SJSA1 (cell line): ENCODE measurements at places on chromosomes 5 and 9.
A peak's percentile ranks its signal among the peaks of the same experiment; 100 is the strongest.

DNA sequence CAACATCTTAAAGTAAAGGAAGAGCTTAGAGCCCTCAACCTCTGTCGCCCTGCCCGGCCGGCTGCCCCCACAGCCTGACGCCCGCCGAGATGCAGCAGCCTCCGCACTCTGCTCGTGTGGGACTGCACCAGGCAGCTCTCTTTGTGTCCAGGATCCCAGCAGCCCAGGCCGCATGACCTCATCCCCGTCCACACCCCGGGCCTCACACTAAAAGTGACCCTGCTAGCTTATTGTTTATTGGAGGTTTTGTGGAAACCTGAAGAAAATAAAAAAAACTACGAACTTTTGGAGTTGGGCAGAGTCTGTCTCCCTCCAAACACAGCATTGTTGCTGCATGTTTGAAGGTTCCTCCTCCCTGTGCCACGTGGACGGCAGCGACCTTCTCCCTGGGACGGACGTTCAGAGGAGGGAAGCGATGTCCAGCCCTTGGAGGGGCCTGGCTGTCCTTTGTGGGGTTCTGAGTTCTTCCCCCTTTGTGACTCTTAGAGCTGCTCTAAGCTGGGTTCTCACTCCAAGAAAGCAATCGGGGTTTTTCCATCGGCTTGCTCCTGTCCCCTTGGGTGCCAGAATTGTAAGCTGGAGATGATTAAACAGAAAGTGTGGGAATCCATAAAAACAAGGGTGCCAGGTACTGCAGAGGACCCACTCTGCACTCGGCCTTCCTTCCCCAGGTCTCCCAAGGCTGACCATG, 103.5 kb upstream of the COL5A1 start:
- DNase-seq: no peak

GRCh38 chr5:135839566-135839965, 5.1 kb downstream of the SLC25A48 start:
- DNase-seq: no peak

DNA sequence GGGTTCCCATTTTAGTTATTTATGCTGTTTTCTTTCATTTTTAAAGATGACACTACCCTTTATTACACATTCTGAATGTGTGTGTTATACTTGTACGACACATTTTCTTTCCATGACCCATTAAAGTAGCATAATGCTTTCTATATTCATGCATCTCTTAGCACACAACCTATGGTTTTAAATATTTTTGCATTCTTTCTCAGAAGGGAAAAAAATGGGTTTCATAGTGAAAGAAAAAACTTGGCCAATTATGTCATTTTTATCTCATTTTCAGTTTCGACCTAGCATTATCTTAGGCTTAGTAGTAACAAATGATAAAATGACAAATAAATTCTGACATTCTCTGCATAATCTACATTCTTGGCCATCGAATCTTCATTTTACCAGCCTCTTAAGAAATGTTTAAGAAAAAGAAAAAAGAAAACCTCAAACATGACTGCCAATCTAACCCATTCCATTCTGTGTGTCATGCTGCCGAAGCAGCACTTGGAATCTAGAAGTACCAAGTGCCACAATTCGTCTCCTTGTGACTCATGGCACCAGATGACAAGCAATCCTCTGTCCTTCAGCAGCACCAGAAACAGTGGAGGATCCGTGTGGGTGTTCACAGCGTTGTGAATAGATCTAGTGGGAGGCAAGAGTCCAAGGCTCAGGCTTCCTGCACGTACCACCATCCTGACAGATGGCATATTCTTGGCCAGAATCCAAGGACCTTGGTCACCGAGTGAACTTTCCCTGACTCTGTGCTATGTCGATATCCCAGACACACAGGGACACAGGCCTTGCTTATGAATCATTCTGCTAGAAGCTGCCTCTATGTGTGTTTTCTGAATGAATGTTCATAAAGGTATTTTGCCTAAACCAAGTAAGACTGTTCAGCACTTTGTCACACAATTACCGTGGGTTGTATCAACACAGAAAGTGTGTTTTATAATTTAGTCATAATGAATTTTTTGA, 502.7 kb downstream of the NR2F1-AS1 start:
- DNase-seq: peak; percentile 97

- no peak for DNase-seq
Measured at GRCh38 chr5:14584848-14585247, 3.3 kb downstream of the OTULINL start.

DNA sequence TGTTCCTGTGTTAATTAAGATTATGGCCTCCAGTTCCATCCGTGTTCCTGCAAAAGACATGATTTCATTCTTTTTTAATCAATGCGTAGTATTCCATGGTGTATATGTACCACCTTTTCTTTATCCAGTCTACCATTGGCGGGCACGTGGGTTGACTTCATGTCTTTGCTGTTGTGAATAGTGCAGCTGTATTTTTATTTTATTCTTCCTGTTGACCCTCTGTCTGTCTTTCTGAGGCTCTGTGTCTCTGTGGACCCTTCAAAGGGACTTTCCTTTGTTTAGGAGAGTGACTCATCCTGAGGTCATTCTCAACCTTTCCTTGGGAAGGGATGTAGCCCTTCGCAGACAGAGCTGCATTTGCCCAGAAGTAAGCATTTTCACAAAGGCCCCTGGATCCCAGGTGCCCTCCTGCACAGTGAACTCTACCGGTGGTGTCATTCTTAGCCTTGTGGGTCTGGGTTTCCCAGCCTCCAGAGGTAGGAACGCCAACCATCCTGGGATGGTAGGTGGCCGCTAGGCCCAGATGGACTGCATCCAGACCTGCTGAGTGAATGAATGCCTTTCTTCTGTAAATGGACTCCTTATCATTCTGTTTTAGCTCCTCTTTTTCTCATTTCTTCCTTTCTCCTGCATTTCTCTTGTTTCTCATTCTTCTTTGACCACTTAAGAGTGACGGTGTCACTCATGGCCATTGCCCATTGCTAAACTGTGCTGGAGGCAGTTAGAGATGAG, 22.4 kb downstream of the TRIO start:
- peak; percentile 70 for DNase-seq

- no peak for DNase-seq
Measured at GRCh38 chr5:169527863-169528262, 55.7 kb upstream of the SPDL1 start.

- no peak for DNase-seq
Measured at GRCh38 chr5:137751869-137752491, 2.2 kb downstream of the HNRNPA0 start.

- no peak for DNase-seq
Measured at GRCh38 chr9:77488439-77489126, 159.5 kb downstream of the GNA14 start.
